ENCODE measurements at places on chromosomes 7 and 10.

GRCh38 chr7:96400001-96400400 lies 78.1 kb upstream of the SLC25A13 start:
- DNase-seq: no peak

- no peak for DNase-seq
These were observed 169.0 kb downstream of the MAD1L1 start for GRCh38 chr7:2063563-2064260.

DNA sequence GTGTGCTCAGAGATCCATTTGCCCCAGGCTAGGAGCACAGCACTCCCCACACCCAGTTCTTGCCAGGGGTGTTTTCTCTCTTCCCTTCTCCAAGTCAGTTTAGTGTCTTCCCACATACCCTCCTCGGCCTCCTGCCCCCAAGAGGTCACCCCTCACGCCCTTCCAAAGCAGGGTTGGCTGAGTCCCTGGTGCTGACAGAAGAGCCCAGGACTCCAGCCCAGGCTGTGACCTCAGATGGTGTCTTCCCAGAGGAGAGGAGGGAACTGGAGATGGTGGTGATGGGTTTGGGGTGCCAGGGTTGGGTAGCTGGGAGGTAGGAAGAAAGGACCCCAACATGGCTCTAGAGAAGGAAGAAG lies 19.8 kb downstream of the ZNF775 start:
- DNase-seq: no peak

- DNase-seq: no peak
These were observed 63.5 kb downstream of the LGI1 start for GRCh38 chr10:93821051-93821772.

GRCh38 chr10:114174695-114175188 lies 739 bp upstream of the CCDC186 start:
- DNase-seq: no peak

DNA sequence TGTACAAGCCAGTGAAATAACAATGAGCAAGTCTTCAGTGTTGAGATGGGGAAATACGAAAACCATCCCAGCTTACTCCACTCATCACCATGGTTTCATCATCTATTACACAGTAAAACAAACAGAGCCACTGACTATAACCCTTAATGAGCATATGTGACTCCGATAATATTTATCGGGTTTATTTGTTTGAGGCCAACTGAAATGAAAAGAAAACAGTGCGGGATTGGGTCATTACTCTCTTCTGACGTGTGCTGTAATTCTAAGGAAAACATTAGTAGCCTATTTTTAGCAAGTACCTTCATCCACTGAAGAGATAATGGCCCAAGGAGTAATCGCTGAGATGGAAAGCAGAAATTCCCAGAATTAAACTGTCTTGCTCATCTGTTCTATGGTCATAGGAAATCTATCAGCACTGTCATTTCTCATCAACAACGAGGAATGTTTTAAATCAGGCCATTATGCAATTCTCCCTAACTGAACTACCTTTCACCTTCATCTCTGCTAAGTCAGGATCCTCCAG lies 716.5 kb downstream of the INHBA start:
- DNase-seq: no peak

- DNase-seq: no peak
These were observed 880 bp downstream of the HOXA5 start for GRCh38 chr7:27142580-27143022.

GRCh38 chr7:8585591-8585990 lies 152.2 kb downstream of the NXPH1 start:
- DNase-seq: no peak

DNA sequence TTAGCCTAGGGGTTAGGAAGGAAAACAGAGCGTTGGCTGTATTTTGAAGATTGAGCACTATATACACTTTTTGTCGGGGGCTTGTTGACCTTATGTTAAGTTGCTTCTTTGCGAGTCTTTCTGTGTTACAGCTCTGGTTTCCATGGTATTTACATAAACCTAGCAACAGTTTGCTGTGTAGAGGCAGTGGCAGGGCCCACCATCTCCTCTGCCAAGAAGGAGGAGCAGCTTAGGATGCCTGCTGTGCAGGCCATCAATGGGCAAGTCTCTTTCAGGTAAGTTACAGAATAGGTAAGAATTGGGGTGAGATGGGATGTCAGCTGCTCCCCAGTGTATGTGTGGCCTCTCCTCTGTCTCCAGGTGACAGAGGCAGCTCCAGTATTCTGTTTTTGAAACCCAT lies 485.5 kb downstream of the LRMDA start:
- DNase-seq: no peak

GRCh38 chr7:2802101-2802500 lies 42.0 kb downstream of the GNA12 start:
- no peak for DNase-seq

GRCh38 chr10:132996603-132997343 lies 54.4 kb upstream of the CFAP46 start:
- no peak for DNase-seq

- no peak for DNase-seq
These were observed 169.7 kb upstream of the RHEB start for GRCh38 chr7:151689196-151689971.

- no peak for DNase-seq
These were observed 87.4 kb upstream of the TNS3 start for GRCh38 chr7:47669178-47669891.

DNA sequence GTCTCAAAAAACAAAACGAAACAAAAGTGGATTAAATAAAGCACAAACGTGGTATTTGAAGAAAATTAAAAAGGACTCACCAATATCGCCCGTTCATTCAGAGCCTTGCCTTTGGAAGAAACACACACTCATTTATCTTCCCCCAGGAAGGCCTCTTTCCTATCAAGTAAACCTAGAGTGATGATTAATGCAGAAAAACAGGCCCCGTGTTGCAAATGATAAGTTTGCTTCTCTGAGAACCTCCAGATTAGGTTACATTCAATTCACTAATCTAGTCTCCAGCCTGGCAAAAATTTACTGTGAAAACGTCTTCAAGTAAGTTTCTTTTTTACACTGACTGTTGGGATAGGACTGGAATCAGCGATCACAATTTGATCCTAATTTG lies 78.0 kb upstream of the C1GALT1 start:
- DNase-seq: no peak

- DNase-seq: no peak
These were observed 112.2 kb downstream of the TMEM26 start for GRCh38 chr10:61341008-61341407.

GRCh38 chr7:145252031-145252430 lies 416.2 kb upstream of the TPK1 start:
- no peak for DNase-seq

All from activated CD8-positive, alpha-beta memory T cell treated with anti-CD3 and anti-CD28 coated beads, Interleukin-2, amount 50 U/mL, for 4 hours (primary cell).